Stimulated activated CD8-positive, alpha-beta memory T cell treated with anti-CD3 and anti-CD28 coated beads, Interleukin-4, amount 100 ng/mL, for 24 hours (primary cell): ENCODE measurements at places on chromosomes 3 and 15.

GRCh38 chr15:74399100-74399499 lies 31.7 kb upstream of the CYP11A1 start:
- no peak for DNase-seq

- no peak for DNase-seq
Measured at GRCh38 chr3:49699281-49699979, 10.1 kb downstream of the RNF123 start.

DNA sequence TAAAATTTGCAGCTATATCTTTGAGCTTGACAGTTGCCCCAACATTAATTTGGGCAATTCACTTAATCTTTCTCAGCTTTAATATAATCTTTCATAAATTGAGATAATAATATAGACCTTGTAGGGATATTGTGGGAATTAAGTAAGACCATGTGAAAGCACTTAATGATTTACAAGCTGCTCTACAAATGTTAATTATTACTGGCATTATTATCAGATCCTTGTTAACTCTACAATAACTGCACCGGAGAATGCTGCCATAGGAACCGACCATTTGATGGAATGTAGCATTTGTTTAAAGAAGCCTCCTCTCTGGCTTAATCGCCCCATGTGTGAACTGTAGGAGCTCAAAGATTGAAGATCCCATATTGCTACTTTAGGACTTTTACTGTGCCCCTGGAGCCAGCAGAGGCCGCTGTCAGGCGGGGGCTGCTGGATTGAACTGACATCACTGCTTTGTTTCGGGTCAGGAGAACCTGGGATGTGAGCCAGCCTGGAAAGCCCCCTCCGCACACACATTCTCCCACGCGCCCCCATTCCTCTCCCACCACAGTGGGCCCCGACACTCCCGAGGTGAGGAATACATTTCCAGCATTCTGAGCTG lies 154.2 kb upstream of the TNIK start:
- no peak for DNase-seq

GRCh38 chr3:72494626-72495025 lies 353.6 kb downstream of the SHQ1 start:
- DNase-seq, result no peak

DNA sequence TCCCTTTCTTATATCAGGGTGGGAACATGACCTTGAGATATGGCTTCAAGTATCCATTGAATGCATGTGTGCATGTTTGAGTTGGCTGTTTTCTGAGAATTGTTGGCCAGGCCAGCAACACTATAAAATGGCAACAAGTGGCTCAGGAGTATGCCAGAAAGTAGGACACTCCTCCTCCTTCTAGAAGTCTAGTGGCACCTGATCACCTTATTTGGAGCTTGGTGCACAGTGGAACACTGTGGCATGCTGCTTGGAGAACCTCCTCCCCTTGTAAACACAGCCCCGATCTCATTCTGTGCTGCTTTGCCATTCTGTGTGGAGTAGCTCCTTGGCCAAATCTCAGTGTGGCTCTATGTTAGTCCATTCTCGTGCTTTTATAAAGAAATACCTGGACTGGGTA lies 114.8 kb upstream of the NDN start:
- DNase-seq, result no peak

DNA sequence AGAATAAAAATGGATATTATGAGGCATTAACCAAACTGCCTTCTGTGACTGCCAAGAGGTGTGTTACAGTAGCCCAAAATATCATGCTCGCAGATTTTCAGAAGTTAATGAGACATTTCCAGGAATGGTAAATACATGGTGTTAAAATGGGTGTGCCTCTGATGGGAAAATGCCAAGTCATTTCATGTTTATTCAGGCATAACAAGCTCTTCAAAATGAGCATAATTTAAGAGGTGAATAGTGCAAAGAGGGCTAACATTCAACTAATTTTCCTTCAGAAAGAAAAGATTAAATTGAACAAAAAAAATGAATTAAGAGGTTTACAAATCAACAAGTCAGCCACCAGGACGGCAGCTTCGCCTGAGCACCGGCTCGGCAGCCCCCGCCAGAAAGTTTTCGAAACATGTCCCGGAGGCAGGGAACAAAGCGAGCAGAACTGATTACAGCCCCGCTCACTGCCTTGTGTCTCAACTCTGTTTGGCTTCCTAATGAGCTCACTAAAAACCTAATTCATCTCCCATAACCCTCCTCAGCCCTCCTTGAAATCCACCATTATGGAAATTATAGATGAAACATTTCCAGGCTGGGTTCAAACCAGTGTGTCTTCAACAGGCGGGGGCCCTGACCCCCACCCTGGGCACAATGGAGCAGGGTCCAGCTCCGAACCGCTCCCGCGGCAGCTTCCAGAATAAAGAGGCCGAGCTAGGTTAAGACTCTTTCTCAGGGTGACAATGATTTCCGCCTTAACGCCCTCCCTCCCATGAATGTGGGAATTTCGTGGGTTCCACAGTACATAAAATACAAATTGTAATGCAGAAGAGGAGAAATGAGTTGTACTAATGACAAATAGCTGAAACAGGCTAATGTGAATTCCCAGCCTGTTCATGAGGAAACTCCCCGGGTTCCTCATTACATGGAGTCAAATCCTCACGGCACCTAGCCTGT lies 43.9 kb downstream of the MEIS2 start:
- DNase-seq, result no peak

DNA sequence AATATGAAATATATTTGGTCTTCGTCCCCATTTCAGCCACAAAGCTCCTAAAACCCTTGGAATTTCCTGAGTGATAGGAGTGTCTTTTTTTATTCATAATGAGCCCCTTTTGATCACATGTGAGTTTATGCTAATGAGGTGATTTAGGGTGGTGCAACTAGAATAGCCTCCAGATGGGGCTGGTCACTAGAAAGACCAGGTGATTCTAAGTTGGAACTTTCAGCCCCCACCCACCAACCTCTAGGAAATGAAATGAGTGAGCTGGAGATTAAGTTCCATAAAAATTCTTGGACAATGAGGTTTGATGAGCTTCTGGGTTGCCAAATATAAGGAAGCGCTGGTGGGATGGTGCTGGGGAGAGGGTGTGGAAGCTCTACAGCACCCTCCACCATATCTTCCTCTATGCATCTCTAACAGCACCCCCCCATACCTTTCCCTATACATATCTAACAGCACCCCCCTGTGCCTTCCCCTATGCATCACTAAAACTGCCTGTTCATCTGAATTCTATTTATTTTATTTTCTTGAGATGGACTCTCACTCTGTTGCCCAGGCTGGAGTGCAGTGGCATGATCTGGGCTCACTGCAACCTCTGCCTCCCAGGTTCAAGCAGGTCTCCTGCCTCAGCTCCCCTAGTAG lies 2.1 kb upstream of the SMCO1 start:
- DNase-seq, result no peak

DNA sequence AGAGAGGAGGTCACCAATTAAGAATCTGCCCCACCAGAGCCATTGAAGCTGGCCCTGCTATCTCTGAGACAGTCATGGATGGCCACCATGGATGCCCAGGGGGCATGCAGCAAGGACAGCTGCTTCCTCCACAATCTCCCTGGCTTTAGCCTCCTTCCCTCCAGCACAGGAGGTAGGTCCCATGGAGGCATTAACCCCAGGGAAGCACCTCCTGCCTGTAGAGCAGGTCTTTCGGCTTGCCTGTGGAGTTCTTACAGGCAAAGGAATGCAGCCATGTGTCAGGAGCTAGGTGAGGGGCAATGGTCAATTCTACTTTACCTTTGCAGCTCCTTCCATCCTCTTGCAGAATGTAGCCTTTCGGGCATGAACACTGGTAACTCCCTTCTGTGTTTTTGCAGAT lies 93.8 kb downstream of the DUT start:
- no peak for DNase-seq

DNA sequence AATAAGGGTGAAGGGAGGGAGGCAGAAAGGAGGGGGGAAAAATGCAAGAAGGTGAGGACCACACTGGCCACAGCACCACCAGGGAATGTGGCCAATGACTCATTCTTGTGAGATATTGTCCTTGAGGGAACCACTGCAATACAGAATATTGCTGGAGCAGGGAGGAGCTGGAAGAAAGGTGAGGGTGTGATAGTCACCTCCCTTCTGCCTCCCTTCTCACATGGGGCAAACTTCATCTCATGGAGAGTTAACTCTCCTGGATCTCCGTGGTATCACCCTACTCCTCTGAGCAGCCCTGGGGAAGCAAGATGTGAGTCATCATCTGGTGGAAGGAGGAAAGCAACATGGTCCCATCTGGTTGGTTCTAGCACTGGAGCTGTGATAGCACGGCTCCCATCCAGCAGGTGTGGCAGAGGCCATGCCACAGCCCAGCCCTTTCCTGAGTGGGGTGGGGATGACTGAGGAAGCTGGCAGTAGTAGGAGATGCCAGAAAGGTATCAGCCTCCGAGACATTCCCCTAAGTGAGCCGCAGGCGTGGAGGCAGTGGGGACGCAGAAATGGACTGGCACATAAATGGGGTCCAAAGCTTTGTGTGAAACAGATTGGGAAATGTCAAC lies 115.9 kb upstream of the LPP start:
- DNase-seq, result no peak

- DNase-seq, result no peak
Measured at GRCh38 chr3:30933478-30934207, 39.2 kb upstream of the GADL1 start.

DNA sequence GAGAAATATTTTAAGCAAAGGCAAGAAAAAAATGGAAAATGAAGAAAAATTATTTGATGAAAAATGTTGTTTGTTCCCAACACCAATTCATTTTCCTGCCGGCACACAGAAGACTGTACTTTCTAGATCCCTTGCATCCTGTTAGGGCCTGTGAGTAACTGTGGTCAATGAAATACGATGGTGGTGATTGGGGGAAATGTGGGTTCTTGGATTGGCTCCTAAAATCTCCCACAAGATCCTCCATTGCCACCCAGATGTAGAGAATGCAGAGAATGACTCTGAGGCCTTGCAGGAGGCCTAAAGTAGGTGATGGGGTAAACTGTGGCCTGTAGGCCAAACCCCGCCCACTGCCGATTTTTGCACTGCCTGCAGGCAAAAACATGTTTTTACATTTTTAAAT lies 46.3 kb upstream of the C3orf70 start:
- no peak for DNase-seq

DNA sequence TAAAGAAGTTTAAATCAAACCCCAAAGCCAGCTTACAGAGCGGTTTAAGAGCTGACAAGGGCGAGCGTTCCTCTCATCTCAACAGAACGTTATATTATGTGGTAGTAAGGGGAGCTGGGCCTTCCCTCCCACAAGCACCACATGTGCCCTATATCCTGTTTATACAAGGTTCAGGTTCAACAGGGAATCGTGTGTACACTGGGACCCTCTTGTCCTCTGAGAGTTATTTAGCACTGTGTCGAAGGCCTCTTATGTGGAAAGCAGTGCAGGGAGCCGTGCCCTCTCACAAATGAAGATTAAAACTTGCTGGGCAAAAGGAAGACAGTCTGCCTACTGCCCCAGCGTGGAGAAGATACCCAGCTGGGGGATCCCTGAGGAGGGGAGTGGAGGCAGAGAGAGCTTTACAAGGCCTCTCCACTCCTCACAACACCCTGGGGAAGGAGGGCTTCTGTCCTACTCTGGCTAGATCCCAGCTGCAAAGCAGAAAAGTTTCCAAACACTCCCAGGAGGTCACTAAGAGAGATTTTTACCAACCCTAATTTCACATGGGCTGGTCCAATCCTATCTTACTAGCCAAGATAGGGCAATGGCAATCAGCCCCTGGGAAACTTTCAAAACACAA lies 2.9 kb downstream of the TLE3 start:
- no peak for DNase-seq

DNA sequence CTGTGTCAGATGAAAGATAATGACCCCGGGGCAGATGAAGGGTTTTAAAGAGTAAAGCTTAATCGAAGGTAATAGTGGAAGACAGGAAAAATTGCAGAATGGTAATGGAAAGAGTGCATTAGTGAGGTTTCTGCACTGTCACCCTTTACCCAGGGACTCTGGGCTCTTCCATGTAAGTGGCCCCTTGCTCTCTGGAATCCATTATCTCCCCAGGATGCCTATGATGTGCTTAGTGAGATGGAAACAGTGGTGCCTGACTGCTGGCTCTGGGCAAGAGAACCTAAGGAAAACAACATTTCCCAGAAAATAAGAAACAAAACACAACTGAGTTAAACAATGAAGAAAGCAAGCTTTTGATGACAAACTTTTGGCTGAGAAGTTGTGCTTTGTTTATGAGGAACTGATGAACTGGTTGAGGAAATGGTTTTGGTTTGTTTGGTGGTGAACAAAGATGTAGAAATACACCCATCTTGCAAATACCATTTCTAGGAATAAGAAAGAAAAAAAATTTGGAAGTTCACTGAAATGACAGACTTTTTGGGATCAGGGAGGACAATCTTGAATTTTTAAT lies 119.9 kb upstream of the RASGRP1 start:
- DNase-seq, result no peak

DNA sequence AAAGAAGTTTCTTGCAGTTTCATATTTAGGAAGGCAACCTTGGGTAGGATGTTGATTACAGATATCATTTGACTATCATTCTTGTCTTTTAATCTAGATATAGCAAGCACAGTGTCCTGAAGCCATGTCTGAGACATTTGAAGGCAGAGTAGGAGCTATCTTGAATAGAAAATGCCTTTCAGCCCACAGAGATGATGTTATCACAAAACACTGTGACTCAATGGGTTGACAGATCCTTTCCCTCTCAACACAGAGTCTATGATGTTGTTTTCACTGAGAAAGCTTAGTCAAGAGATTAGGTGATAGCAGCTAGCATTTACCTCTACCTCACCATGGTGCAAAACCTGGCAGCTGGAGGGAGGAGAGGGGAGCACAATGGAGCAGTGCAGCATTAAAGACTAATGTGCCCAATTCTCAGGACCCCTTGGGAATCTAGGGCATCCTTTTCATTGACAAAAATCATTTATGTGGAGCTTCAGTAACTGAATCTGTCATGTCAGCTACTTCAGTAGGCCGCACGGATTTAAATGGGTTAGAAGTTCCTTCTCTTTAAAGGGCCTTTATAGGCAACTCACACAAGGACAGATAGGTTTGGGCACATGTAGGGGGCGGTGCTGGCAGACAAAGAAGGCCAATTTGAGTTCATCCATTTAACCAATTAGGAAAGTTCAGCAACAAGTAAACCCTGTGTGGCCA lies 121.8 kb downstream of the AGBL1 start:
- no peak for DNase-seq

DNA sequence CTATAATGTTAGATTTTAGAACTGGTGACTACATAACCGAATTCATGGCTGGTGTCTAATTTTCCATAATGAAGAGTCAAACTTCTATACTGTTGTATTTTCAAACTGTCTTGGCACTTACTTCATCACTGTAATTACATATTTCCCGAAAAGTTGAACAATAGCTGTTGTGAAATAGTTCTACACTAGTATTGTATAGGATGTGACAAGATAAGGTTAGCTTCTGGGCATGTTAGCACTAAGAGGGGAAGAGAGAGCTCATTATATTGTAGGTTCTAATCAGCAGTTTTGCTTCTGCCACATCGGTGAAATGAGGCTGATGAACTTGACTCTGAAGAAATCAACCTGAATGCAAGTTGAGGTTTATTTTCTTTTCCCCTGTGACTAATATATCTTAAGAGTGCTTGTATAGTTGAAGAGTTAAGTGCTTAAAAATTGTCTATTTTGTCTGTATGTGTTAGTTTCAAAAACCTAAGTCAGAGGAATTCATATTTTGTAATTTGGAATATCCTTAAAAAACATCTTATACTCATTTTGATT lies 8.9 kb downstream of the GYG1 start:
- no peak for DNase-seq
